ENCODE measurements at places on chromosomes 11 and 22.

- DNase-seq, result no peak
These were observed 37.9 kb downstream of the CDPF1 start for GRCh38 chr22:46212195-46212594.

DNA sequence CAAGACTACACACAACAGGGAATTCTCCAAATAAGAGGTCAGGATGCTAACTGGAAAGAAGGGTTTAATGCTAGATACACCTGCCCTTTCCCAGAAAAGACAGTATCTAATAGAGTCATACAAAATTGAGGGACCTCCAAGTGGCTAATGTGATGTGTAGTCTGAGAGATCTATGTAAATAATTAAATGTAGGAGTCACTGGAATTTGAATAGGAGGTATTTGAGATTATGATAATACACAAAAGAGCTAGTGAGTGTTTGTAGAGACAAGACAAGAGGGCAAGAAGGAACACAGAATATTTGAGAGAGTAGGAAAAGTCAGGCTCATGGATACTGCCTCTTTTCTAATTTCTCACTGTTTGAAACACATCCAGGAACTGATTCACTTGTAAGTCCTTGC is 15.5 kb upstream of the INSC start:
- no peak for DNase-seq

- no peak for DNase-seq
These were observed 157.9 kb downstream of the FEZ1 start for GRCh38 chr11:125337836-125338834.

DNA sequence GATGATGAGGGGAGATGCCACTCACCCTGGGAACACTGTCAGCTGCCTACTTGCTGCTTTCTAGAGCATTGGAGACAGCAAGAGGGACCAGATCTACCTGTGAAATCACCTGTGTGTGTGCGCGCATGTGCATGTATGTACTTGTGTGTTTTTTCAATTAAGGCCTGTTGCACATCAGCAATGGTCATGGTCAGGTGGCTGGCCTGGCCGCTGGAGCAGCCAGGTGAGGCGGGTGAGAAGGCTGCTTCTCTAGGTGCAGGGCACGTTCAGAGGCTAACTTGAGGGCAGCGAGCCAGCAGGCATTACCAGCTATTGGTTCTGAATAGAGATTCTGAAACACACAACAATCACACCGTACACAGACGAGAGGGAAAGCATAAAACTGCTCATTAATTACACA is 65.1 kb downstream of the PARVG start:
- DNase-seq, result no peak

DNA sequence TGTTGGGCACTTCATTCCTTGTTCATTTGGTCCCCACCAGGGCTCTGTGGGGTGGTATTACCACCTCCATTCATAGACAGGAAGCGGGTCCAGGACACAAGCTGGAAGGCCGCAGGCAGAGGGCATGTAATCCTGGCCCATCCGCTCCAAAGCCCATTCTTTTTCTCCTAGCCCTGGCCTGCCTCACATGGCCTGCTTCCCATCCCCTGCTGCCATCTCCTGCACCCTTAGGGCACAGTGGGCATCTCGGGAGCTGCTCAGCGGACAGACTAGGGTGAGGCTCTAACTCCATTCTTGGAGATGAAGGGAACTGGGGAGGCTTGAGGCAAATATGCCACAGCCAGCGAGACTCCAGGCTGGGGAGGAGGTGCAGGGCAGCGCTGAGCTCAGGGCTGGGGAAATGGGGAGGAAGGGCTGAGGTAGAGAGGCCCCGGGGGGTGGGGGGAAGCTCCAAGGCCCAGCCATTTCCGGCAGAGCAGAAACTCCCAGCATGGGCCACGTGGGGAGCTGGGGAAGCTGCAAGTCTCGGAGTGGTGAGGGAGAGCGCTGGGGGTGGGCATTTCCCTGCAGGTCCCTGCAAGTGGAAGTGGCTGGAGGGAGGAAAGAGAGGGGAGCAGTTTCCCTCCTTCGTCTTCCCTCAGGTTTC is 14.3 kb upstream of the BCL9L start:
- DNase-seq, result peak; percentile 63

GRCh38 chr11:115613986-115614632 is 109.9 kb upstream of the CADM1 start:
- DNase-seq, result no peak

Data from CD4-positive, alpha-beta T cell (primary cell).